ENCODE measurements at places on chromosomes 2 and 18. TPM values are rescaled to one million over a fixed set of nuclear protein-coding genes. Genes with fewer than 3 reads are reported as not detected.

GRCh38 chr18:62522178-62522503 is 684 bp upstream of the ZCCHC2 start:
- DNase-seq, result no peak

GRCh38 chr2:73027340-73027739 is 44.2 kb downstream of the SFXN5 start:
- no peak for DNase-seq

DNA sequence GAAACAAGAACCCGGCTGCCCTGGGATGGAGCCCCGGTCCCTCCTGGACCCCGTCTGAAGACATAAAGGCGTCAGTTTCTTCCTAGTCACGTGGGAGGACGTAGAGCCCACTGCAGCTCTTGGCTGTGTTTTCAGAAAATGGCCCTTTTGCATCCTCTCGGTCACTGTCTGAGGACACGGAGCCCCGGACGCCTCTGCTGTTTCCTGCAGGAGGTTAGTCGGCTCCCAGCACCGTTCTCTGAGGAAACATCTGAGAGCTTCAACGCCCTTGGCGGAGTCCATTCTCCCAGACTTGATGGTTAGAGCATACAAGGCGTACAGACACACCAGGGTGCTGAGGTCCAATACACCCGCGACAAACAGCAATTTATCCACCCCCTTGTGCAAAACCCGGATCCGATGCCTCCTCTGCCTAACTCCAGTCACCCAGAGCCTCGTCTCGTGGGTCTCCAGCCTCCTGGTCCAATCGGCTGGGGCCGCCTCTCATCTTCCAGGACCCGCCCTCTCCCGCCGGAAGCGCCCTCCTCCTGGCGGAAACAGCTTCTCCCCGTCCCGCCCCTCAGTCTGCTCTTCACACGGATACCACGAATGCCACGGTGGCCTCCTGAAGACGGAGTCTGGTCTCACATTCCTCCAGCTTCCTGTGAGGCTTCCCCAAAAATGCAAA is 119.4 kb downstream of the TMEM18 start:
- no peak for DNase-seq

Gene ABI2
- total RNA-seq, result 23.2 TPM

All from foreskin keratinocyte (primary cell).